ENCODE measurements at places on chromosomes 13 and 19.

DNA sequence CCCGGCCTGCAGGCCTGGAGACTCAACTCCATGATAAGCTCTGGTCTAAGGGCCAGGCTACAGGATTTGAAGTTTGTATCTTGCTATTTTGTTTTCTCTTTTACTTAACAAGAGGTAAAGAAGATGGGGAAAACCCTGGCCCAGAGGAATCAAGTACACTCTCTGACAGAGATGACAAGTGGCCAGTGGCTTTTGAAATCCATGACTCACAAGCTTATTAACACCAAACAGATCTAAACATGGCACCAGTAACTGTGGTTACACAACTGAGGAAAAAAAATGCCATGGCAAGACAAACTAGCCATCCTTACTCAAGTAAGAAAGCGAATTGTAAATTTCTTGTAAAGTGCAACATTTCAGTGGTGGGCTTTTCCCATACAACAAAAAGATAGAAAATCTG, 72.6 kb upstream of the SERTM1 start:
- DNase-seq = no peak

DNA sequence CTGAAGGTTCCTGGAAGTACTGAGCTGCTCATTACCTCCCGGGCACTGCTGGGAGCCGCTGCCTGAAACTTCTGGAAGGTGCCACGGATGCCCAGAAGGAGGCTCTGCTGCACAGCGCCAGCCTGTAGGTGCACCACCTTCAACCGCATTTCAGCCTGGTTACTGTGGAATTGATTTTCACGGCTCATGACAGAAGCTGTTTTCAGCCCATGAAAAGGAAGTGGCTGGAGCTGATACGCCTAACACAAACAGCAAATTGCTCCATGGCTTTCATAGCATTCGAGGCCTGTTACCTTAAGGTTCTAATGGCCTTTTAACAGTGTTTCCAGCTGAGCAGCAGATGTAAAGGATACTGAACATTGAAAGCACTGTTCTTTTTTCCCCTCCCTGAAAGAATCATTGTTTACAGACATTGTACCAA, 22.0 kb downstream of the GPC6 start:
- DNase-seq = peak; percentile 98

DNA sequence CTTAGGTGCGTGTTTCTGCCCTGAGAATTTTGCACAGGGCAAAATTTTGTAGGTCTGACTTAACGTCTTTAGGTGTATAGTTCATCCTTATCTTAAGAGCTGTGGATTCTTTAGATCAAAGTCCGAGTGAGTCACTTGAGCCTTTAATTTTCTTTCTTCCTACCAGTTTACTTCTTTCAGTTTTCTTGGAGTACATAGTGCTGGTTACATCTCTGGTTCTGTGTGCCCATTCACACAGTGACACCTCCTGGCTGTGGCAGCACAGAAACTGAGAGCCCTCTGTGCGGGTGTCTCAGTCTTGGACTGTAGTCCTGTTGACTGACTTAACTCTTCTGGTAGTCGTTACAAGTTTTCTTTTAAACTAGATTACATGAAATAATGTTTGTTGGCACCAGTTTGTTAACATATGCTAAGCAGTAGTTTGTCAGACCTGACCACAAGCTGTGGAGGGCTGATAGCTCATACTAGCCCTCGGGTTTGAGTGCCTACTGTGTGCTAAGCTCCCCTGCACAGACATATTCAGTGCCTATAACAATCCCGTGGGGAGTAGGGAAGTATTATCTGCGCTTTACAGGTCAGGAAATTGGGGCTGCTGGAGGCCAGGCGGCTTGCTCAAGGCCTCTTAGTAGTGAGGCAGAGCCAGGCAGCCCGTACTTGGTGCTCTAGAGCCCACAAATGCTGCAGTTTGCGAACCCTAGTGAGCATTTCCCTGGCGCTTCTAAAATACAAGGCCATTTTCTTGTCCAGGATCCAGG, 1.6 kb downstream of the GATAD2A start:
- DNase-seq = no peak

DNA sequence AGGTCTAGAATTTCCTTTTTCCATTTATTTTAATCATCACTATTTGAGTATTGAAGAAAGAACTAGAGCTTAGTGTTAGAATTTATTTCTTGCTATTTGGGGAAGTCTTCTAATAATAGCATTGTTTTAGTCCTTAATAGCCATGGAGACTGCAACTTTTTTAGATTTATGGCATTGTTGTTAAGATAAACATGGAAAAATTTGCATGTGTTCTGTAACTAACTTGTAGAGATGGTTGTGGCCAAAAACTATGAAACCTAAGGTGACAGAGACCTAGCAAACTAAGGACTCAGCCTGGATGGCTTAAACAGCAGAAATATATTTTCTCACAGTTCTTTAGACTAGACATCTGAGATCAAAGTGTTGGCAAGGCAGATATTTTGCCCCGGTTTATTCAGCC, 246.4 kb downstream of the SPRY2 start:
- no peak for DNase-seq

GRCh38 chr19:4557971-4558941, 1.2 kb downstream of the SEMA6B start:
- DNase-seq = peak; percentile 12

GRCh38 chr13:47087841-47088240, 191.0 kb upstream of the HTR2A start:
- no peak for DNase-seq

GRCh38 chr13:75050419-75051046, 431.4 kb downstream of the TBC1D4 start:
- no peak for DNase-seq

GRCh38 chr13:77737583-77738200, 40.2 kb downstream of the SLAIN1 start:
- DNase-seq = no peak

DNA sequence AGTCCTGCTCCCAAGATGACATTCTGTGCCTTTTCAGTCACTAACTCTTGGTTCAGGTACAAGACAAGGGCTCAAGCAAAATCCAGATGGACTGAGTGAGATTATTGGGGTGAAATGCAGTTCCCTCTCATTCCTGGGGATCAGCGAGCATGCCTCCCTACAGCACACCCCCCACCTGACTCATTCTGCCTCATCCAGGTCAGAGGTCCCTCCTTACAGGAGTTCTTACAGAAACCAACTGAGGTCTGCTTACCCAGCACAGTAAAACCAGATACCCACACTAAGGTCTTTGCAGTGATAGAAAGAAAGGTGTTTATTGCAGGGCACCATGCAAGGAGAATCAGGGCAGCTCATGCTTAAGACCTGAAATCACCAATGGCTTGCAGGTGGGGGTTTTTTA, 21.6 kb upstream of the MRI1 start:
- DNase-seq = no peak

DNA sequence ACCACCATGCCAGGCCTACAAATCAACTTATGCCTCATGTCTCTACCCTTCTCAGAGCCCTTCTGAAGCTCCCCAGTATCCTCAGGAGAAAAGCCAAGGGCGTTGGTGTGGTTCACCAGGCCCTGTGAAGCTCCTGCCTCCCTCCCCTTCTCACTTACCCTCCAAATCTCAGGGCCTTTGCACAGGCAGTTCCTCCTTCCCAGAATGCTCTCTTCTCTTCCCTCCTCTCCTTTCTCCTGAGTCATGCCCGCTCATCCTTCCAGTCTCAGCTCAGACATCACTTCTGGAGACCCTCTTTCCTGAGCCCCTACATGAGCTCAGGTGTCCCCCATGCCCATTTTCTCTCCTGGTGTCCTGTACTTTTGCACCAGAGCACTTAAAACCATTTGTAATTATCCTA, 20.5 kb downstream of the HIF3A start:
- DNase-seq = no peak

GRCh38 chr13:73972545-73972944, 161.7 kb downstream of the KLF12 start:
- DNase-seq = no peak

DNA sequence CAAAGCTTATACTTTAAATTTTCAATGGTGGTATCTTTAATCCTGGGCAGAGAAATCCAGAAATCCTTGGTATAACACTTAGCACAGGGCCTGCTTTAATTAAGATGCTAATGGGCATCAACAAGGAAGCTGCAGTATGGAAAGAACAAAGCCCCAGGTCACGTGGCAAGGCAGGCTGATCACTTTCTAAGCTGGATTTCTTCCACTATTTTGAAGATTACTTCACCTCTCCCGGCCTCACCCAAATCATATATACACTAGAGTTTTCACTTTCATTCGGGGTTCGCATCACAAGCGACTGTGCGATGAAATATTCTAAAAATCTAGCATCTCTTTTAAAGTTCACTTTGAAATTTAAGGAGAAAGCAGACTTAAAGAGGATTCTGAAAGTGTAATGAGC, 71.8 kb downstream of the STARD13 start:
- no peak for DNase-seq

DNA sequence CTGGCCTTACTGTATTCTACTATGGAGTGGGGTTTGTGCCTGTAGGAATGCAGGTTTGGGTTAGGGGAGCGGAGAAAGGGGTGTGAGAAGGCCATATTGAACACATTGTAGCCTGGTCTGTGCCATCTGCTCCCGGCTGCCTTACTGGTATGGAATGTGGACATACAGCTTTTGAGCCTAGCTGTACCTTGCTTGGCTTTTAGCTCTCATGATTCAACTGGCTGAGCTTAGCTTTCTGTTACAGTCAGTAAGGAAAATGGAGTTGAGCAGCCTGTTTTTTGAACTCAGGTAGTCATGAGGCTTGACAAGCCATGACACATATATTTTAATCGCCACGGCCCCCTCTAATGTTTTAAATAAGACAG, 41.6 kb downstream of the ARHGAP35 start:
- DNase-seq = no peak

- no peak for DNase-seq
Observed at GRCh38 chr19:51421229-51422052, 4.0 kb upstream of the SIGLEC10 start.

DNA sequence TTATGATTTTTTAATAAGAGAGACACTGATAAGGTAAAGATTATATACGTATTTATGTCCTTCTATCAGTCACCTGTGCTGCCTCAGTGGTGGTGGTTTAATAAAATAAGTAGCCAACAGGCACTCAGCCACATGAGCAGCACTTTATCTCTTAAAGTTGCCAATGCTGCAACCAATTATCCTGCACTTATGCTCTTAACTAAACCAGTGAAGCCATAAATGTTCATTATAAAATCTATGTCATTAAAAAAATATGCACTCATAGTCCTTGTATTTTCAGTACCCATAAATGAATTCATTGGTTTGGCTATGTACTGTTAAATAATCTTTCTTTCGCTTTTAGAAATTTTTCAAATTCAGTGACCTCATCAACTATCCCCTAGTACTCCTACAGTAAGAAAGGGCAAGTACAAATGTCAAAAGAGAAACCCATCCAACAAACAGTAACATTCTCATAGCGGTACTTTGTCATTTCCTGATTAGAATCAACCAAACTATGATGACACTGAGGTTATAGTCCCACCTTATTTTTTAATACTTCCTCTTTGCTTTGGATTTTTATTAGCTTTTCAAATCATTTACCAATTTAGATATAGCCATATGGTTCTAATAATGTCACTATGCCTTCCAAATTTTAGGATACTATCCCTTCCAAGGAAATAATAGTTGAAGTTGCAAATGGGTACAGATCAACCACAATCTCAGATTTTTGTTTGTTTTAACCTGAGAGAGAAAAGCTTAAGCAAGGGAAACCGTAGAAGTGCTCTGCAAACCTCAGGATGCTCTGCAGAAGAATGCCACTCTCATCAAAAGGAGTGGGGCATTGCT, 190.9 kb downstream of the KLF12 start:
- peak; percentile 18 for DNase-seq

DNA sequence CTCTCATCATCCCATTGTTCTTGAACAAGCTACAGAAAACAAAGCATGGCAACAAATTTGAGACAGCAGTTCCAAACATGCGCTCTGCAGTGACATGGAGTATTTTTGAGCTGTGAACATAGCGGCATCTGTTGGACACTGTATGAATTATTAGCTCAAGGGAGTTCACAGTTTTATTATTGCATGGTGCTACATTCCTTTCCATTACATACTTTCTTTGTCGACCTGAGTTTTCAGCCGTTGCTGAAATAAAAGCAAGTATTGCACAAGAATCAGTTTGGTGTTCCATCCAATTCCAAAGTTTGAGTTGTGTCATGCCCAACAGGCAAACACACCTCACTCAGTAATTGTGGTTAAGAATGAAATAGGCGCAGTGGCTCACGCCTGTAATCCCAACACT, 30.1 kb upstream of the METTL21C start:
- peak; percentile 45 for DNase-seq

- peak; percentile 65 for DNase-seq
Observed at GRCh38 chr19:44071824-44072542, at the start of gene ZNF284. ZNF284 (plus strand) TSS chr19:44072159; CDS start chr19:44076390, 4,231 bp downstream.

GRCh38 chr19:7516878-7517277, 975 bp downstream of the ZNF358 start:
- no peak for DNase-seq

- DNase-seq = no peak
Observed at GRCh38 chr13:41452462-41452861, 4.9 kb upstream of the RGCC start.

DNA sequence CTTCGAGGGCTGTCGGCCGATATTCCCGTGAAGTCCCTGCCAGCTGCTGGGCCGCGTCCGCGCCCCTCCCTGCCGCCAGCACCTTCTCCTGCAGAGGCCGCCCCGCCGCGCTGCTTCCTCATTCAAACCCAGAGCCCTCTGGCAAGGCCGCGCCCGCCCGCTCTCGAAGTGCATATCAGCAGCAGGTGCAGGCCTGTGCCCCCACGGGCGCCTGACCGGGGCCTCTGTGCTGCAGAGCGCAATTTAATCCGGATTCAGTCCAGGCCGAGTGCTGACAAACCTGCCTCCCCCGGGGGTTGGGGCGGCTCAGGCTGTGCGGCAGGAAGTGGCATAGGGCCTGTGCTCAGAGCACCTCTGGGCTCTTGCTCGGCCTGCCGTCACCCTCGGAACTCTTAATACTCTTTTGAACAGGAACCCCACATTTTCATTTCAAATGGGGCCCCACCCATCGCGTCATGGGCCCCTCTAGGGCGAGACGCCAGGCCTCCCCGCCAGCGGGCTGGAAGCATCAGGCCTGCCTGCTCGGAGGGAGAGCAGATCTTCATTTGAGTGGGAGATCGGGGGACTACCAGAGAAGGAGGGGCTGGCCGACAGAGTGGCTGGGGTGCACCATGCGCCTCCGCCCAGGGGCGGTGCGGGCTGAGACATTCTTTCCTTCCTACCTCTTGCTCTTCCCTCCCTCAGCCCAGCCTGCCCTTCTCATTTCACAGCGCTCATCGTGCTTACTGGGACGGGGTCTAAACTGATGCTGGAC, 125.7 kb downstream of the TNFRSF19 start:
- no peak for DNase-seq

DNA sequence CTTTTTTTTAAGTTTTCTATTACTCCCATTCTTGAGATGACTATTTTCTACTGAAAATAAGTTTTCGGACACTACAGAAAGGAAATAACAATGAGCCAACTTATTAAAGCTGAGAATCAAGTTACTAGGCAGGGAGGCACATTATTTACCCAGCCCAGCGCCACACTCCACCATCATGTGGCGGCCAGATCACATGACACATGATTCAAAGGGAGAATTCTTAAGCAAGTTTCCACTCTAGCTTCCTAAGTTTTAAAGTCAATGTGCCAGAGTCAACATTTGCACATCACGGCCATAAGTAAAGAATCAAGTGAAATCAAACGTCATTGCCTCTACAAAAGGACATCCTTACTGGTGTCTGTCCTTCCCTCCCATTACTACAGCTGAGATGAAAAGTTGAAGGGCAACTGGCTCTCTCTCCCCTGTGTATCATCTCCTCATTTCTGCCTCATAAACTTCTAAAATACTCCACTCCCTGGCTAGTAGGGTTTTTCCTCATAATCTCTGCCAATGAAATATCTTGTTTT, 81.7 kb downstream of the KLF12 start:
- DNase-seq = no peak
